ENCODE measurements at places on chromosomes 7 and 10.

GRCh38 chr10:43166880-43167497 is 28.7 kb downstream of the CSGALNACT2 start:
- DNase-seq = no peak

DNA sequence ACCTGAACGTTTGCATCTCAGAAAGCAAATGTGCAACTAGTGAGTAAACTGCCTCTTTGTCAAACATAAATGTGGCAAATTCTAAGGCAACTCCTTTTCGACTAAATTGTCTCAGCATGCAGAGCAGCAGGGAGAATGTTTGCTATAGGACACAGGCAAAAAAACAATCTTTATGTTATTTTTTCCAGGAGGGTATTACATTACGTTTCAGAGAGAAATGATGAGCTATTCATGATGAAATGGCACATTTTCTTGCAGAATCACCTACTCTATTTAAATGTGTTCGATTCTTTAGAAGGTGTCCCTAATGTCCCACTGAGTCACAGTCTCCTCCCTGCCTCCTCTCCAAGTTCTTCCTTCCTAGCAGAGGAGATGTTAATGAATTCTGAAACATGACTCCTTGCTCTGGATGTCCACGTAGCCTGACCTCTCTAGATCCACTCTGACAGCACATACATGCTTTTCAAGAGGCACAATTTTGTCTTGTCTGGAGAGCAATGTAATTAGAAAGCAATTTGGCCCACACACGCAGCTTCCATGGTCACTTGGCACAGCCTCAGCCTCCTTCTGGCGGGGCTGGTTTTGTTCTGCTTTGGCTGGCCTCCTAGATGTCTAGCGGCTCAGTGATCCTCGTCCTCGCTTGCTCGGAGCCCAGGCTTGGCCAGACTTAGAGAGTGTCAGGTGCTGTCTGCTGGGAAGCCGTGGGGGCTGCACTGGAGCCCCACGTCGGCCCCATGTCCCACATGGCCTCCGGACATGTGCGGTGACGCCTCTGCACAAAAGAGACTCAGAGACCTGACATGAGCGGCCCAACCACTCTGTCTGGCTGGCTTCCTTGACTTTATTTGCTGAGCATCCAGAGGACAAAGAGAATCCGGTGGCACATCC is 125.7 kb upstream of the ZNF438 start:
- DNase-seq = no peak

- no peak for DNase-seq
Measured at GRCh38 chr7:14270099-14270498, 280.6 kb upstream of the ETV1 start.

DNA sequence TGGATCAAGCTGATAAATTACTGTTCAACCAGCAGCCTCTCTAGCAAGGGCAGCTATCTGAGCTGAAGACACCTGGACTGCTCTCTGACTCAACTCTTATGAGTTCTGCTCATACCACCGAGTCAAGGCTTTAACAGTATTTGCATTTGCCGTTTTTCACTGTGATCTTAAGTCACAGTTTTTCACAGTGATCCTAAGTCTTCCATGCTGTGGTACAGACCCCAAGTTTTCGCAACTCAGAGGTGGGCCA is 31.3 kb downstream of the PIP4K2A start:
- DNase-seq = no peak

DNA sequence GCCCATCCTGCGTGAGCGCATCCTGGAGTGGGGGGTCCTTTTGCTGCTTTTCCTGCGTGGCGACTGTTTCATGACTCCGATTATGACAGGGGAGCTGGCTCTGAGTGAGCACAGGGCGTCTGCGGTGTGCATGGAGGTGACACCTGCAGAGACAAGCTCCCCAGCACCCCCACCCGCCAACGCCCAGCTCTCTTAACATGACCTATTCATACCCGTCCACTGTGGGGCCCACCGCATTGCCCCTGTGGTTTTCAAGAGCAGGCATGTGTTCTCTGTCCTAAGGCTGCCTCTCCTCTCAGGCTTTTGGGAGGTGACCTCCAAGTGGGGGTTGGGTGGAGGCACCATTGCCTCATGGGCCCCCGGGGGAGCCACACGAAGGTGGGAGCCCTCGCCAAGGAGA is 500.7 kb downstream of the TCERG1L start:
- DNase-seq = no peak

GRCh38 chr10:131630772-131631258 is 270.0 kb upstream of the PPP2R2D start:
- DNase-seq = no peak

GRCh38 chr7:85471740-85472139 is 284.9 kb upstream of the SEMA3D start:
- peak; percentile 43 for DNase-seq

GRCh38 chr7:16092711-16093110 is 328.6 kb downstream of the CRPPA start:
- DNase-seq = no peak

GRCh38 chr7:111873963-111874690 is 311.8 kb upstream of the IMMP2L start:
- no peak for DNase-seq

GRCh38 chr7:152467225-152467624 is 31.4 kb upstream of the KMT2C start:
- no peak for DNase-seq

DNA sequence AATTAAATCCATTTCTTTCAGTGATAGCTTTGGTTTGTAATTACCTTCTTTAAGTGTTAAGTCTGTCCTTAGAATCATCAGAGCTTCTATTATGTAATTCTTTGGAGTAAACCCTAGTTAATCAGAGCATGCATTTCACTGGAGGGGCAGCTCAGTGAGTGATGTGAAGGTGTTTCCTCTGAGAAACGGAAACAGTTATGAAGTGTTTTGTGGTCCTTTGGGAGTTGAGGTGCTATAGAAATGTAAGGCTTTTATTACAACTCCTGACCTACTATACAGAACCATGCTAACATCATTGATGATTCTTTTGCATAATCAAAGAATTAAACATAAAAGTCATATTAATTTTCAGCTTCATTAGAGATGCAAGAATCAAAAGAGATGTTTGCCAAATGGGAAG is 141.5 kb downstream of the EXOC4 start:
- no peak for DNase-seq

DNA sequence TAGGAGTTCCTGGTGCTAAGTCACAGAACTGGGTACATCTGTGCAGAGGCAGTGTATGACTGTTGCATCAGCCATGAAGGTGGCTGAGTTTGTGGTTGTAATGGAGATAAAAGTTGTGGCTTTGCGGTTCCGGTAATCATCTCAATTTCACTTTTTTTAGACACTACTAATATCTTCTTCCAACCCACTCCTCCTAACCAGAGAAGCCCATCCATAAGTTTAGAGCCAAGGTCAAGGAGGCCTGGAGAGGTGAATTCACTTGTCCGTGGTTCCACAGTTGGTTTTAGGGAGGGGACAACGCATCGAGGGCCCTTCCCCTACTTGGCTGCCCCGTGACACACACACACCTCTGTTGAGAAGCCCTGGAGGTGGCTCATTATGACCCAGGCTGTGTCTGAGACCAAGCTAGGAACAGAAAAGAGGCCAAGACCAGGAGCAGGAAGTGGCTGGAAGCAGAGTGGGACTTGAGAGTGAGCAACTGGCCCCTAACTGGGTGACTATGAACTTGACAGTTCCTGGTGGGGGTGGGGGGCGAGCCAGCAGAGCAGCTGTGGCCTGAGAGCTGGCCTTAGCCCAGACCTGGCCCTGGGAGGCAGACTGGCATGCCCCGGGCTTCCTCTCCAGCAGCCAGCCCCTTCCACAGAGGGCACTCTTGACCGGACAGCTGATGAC is 66.8 kb upstream of the COL13A1 start:
- no peak for DNase-seq

GRCh38 chr7:26457696-26458327 is 166.2 kb downstream of the SNX10 start:
- DNase-seq = no peak

- no peak for DNase-seq
Measured at GRCh38 chr7:85695533-85695932, 508.7 kb upstream of the SEMA3D start.

DNA sequence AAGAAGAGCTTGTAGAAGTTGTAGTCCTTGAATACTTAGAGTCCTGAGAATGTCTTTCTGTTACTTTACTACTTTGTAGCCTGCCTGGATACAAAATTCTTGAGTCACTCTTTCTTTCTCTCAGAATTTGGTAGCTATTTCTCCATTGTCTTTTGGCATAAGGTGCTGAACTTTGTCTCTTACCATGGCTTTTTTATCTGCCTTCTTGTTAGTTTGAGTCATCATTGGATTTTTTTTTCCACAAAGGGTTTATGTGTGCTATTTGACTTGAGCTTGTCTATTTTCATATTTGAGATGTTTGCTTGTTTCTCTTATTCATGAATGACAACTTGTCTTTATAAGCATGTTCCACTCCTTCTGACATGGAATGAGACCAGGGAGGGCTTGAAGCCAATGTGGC is 74.5 kb upstream of the EXOC6 start:
- DNase-seq = no peak

DNA sequence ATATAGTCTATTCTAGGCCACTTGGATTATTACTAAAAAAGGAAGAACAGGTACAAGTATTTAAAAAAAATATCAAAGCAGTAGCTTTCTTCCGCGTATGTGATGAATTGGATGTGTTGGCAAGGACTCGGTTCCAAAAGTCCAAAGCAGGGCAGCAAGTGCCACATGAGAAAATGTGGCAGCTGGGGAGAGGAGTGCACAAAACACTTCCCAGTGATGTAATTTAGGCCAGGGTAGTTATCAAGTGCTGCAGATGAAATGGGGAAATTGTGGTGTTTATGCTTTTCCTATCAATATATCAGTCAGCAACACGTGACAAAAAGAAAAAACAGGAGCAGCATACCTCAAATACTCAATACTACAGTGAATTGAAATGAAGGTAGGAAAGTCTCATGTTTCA is 7.0 kb downstream of the RHOBTB1 start:
- no peak for DNase-seq

DNA sequence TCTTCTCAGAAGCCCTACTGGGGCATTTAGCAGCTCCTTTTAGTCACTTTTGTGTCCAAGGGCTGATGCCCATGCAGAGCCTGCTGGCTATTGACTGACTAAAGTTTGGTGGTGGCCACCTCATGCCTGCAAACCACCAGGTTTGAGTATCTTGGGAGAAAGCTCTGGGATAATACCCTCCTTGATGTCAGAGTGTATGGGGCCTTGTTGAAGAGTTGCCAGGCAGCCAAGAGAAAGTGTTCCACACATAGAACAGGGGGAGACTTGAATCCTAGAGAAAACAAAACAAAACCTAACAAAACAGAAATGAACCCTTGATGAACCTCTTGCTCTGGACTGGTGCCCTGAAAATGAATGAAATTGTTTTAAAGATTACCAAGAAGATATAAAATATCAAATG is 1024.6 kb downstream of the SORCS1 start:
- no peak for DNase-seq

- DNase-seq = no peak
Measured at GRCh38 chr10:123655751-123656150, 10.4 kb upstream of the GPR26 start.

- peak; percentile 43 for DNase-seq
Measured at GRCh38 chr10:21002091-21002878, 105.2 kb upstream of the NEBL start.

- no peak for DNase-seq
Measured at GRCh38 chr10:117987244-117987909, 59.4 kb downstream of the RAB11FIP2 start.

DNA sequence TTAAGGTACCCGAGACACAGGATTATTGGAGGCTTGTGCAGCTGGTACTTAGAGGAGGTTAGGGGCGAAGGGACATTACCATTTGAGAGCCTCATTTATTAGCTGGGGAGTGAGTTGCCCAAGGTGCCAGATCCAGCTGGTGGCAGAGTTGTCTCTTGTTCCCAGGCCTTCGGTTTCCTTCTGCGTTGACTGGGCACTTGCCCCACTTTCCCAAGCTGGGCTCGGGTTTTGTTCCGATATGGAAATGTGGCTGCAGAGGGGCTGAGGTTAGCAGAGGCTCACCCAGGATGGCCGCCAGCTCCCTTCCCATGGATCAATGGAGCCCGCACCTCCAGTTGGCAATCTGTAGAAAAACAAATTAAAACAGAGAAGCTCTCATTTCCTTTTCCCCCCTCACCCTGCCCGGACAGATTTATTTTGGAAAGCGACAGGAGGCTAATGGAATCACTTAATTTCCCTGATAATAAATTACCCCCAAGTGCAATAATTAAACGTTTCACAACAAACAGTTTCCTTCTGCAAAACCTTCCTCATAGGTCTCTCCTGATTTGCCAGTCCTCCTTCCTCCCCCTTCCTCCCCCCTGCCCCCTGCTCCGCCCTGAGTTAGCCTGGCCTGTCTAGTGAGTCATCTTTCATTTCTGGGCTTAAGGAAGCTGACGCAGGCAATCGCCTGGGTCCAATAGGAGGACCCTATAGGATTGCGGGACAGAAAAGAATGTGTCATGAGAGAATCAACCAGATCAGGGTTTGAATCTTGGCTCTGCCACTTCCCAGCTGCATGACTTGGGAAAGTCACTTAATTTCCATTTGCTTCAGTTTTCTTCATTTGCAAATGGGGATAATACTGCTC is 51.7 kb downstream of the ADRA2A start:
- DNase-seq = peak; percentile 38

Data from brain microvascular endothelial cell (primary cell).